CD8-positive, alpha-beta memory T cell (primary cell): ENCODE measurements at places on chromosomes 5 and 9. TPM values are rescaled to one million over a fixed set of nuclear protein-coding genes. Genes with fewer than 3 reads are reported as not detected.

DNA sequence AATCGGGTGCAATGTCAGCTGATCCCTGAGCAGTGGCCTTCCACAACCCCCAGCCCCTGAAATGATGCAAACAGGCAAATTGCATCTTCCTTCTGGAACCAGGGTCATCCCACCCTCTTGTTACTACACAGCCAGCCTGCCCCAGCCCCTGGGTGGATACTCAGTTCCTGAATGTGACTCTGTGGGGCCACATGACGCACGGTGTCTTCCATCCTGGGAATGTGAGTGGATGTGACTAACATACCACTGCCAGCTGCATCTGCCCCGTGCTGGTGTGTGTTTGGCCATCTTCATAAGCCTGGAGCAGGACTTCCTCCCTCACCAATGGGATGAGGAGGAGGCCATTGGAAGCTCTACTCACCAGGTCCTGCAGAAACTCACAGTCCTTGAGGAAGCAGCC is 257.9 kb upstream of the ADAMTS16 start:
- no peak for DNase-seq
- H3K27ac ChIP-seq = no peak overlapping the region
- H3K4me3 ChIP-seq = no peak overlapping the region

DNA sequence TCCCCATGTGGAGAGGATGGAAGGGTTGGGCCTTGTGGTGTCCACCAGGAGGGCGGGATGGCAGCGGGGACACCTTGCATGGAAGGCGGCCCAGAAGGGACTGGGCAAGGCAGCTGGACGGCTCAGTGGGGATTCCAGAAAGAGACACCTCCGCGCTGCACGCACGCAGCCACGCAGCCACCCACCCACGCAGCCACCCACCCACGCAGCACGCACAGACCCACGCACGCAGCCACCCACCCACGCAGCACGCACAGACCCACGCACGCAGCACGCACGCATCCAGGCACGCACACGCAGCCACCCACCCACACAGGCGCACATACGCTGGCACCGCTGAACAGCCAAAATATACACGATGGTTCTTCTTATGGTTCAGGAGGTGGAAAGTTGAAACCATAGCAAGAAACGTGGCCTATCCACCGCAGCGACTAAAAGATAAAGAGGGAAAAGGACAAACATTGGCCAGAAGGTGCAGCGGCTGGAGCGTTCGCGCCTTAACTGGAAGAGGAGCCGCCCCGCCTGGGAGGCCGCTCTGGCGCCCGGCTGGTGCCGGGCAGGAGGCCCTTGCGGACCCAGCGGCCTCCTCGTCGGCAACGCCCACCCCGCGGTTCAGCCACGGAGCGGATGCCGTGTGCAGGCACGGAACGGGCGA is 22.2 kb upstream of the EXOC3 start:
- H3K4me1 ChIP-seq = no peaks in the 10 kb centered on the region
- no peaks in the 10 kb centered on the region for H3K27me3 ChIP-seq
- no peak overlapping the region for H3K4me3 ChIP-seq
- H3K27ac ChIP-seq = no peak overlapping the region

ENC1 gene
- 0.68 TPM for total RNA-seq

DNA sequence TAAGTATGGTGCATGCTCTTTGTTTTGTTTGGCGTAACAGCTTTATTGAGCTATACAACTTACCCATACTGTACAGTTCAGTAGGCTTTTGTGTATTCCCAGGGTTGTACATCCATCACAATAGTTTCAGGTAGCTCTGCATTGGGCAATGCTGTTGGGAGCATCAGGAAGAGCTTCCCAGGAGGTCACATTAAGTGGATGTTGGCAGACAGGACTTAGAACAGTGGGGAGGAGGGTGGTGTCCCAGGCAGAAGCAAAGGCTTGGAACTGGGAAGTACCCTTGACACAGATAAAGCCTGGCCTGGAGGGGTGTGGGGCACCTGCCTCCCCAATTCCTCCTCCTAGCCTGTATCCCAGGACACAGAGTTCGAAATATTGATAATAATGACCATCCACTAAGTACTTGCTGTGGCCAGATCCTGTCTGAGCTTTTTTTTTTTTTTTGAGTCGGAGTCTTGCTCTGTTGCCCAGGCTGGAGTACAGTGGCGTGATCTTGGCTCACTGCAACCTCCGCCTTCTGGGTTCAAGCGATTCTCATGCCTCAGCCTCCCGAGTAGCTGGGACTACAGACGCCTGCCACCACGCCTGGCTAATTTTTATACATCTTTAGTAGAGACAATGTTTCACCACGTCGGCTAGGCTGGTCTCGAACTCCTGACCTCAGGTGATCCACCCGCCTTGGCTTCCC is 1.3 kb downstream of the BBLN start:
- H3K27me3 ChIP-seq = no peaks in the 10 kb centered on the region
- peaks cover 21% of the 10 kb centered on the region for H3K4me1 ChIP-seq
- H3K36me3 ChIP-seq = no peaks in the 10 kb centered on the region
- peak overlapping the region; percentile 98 for H3K4me3 ChIP-seq
- DNase-seq = no peak
- no peak overlapping the region for H3K27ac ChIP-seq

DNA sequence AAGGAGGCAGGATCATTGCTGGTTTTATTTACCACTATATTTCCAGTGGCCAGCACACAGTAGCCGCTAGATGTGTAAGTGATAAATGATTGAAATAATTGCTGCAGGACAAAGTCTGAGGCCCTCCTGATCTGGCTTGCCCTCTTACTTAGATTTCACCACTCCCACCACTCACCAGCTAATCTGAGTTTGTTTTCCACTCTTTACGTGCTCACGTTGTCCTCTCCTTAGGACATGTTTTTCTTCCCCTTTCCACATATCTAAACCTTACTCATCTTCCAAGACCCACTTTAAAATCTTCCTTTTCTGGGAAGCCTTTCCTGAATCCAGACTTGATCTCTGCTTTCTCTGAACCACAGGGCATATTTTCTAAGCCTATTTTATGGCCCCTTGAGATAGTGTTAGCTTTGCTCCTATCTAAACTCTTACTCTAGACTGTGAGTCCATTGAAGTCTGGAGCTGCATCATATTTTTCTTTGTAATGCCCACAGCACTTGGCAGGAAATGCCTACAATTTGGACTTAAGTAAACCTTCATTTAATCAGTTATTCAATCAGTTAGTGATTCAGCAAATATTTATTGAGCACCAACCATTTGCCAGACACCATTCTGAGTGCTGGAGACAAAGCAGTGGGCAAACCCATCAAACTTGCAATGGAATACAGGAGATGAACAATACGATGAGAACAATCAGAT is 2.4 kb downstream of the TLR4 start:
- no peaks in the 10 kb centered on the region for H3K4me1 ChIP-seq
- H3K27ac ChIP-seq = no peak overlapping the region
- no peaks in the 10 kb centered on the region for H3K27me3 ChIP-seq
- no peaks in the 10 kb centered on the region for H3K36me3 ChIP-seq
- DNase-seq = no peak

GRCh38 chr5:32445287-32445758 is 783 bp upstream of the ZFR start:
- no peak overlapping the region for H3K27ac ChIP-seq
- H3K4me1 ChIP-seq = peaks cover 31% of the 10 kb centered on the region
- DNase-seq = no peak
- no peak overlapping the region for H3K4me3 ChIP-seq
- H3K27me3 ChIP-seq = no peaks in the 10 kb centered on the region
- H3K36me3 ChIP-seq = no peaks in the 10 kb centered on the region

NUTM2G gene
- total RNA-seq = not detected

- H3K27me3 ChIP-seq = no peaks in the 10 kb centered on the region
- H3K4me3 ChIP-seq = no peak overlapping the region
- no peak overlapping the region for H3K27ac ChIP-seq
- no peaks in the 10 kb centered on the region for H3K4me1 ChIP-seq
Measured at GRCh38 chr9:90099262-90099963, 494.6 kb downstream of the GADD45G start.

GRCh38 chr5:158543539-158544387 is 556.0 kb downstream of the EBF1 start:
- H3K4me1 ChIP-seq = no peaks in the 10 kb centered on the region
- H3K27me3 ChIP-seq = no peaks in the 10 kb centered on the region
- H3K27ac ChIP-seq = no peak overlapping the region
- H3K36me3 ChIP-seq = no peaks in the 10 kb centered on the region
- H3K4me3 ChIP-seq = no peak overlapping the region

DNA sequence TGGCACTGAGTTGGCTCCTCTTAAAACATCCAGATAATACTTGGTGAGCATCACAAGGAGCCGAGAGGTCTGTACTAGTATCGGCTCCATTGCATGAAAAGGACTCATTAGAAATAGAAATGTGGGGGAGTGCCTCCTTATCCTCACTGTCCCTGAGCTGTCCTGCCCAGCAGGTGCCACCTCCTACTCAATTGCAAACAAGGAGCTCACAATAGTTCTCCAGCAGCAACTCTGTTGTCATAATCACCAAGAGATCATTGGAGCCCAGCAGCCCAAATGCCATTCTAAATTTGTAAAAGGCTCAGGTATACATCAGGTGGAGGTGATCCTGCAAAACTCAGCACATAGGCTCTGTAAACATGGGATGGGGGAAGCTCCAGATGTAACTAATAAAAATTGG is 99.1 kb downstream of the PLK2 start:
- no peaks in the 10 kb centered on the region for H3K36me3 ChIP-seq
- DNase-seq = no peak
- H3K27ac ChIP-seq = no peak overlapping the region
- no peaks in the 10 kb centered on the region for H3K4me1 ChIP-seq

GRCh38 chr5:67799732-67800234 is 415.8 kb upstream of the PIK3R1 start:
- H3K4me1 ChIP-seq = no peaks in the 10 kb centered on the region
- no peak overlapping the region for H3K27ac ChIP-seq
- no peaks in the 10 kb centered on the region for H3K36me3 ChIP-seq
- no peak for DNase-seq
- H3K4me3 ChIP-seq = no peak overlapping the region

PCDH1 gene
- total RNA-seq = not detected

- H3K36me3 ChIP-seq = no peaks in the 10 kb centered on the region
- H3K4me3 ChIP-seq = no peak overlapping the region
- no peak overlapping the region for H3K27ac ChIP-seq
- H3K4me1 ChIP-seq = no peaks in the 10 kb centered on the region
Measured at GRCh38 chr5:123474228-123474627, 37.7 kb upstream of the CSNK1G3 start.

- no peak overlapping the region for H3K4me3 ChIP-seq
- H3K4me1 ChIP-seq = no peaks in the 10 kb centered on the region
- no peaks in the 10 kb centered on the region for H3K36me3 ChIP-seq
- no peak overlapping the region for H3K27ac ChIP-seq
- H3K27me3 ChIP-seq = no peaks in the 10 kb centered on the region
- no peak for DNase-seq
Measured at GRCh38 chr9:96559339-96559943, 60.2 kb downstream of the CDC14B start.

GRCh38 chr5:176366232-176366894 is 1.1 kb downstream of the ARL10 start:
- H3K4me1 ChIP-seq = peaks cover 15% of the 10 kb centered on the region
- no peaks in the 10 kb centered on the region for H3K36me3 ChIP-seq
- H3K27me3 ChIP-seq = no peaks in the 10 kb centered on the region
- DNase-seq = no peak

- H3K4me3 ChIP-seq = no peak overlapping the region
- peaks cover 8% of the 10 kb centered on the region for H3K4me1 ChIP-seq
- H3K36me3 ChIP-seq = no peaks in the 10 kb centered on the region
Measured at GRCh38 chr9:71816916-71817451, 48.7 kb upstream of the CEMIP2 start.

GRCh38 chr5:174400461-174400860 is 323.9 kb upstream of the MSX2 start:
- H3K4me3 ChIP-seq = no peak overlapping the region
- DNase-seq = no peak
- no peaks in the 10 kb centered on the region for H3K36me3 ChIP-seq
- no peak overlapping the region for H3K27ac ChIP-seq

FOXD4L3 gene
- total RNA-seq = not detected
